ENCODE measurements at places on chromosomes 16 and 17.

- no peak for DNase-seq
Observed at GRCh38 chr16:85810097-85810741, 10.7 kb downstream of the COX4I1 start.

DNA sequence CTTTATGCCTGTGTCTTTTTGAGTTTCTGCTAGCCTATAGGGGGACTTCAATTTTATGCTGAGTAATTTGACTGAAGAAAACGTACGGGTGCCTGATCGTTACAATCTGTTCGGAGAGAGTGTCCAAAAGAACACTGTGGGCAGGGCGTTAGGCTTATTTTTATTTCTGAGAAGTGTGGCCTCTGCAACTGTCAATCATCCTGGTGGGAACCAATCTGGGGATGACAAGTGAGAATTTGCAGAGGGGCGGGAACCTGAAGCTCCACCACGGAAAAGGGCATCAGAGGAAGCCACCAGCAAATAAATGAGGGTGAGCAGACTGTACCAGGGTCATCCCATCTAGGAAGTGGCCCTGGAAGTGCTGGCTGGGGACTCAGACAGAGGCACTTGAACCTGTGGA is 12.0 kb upstream of the CDYL2 start:
- no peak for DNase-seq

GRCh38 chr16:27152801-27153200 is 50.5 kb upstream of the KDM8 start:
- DNase-seq, result no peak

DNA sequence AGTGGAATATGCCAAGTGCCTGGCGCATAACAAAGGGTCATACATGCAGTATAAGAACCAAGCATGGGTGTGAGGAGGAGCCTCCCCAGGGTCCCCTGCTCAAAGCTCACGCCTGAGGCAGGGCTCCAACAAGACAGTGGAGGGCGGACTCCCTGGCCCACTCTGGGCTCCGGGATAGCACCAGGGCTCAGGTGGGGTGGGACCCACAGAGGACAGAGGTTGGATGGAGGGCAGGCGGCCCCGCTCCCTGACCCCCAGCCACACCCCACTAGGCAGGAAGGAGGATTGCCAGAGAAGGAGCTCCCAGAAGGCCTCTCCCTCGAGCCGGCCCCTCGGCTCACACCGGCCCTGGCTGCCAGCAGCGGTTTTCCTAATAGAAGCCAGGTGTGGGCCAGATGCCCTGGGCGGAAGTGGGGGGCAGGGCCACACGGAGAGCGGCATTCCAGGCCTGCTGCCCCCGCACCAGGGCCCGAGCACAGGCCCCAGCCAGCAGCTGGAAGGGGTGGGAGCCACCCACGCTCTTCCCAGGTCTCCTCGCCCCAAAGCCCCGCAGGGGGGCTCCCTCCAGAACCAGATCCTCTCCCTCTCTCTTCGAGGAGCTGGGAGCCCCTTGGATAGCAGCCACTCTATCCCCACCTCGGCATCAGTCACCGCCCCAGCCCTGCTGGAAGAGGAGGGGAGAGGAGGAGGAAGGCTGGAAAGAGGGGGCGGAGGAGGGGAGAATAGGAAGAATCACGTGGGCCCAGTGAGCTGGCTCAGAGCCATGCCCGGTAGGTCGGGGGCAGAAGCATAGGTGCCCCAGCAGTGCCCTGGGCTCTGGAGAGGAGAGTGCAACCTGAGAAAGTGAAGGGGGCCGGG is 21.0 kb downstream of the VASN start:
- no peak for DNase-seq

GRCh38 chr17:48792033-48792798 is 24.8 kb downstream of the TTLL6 start:
- no peak for DNase-seq
